ENCODE measurements at places on chromosomes 1 and 21.

DNA sequence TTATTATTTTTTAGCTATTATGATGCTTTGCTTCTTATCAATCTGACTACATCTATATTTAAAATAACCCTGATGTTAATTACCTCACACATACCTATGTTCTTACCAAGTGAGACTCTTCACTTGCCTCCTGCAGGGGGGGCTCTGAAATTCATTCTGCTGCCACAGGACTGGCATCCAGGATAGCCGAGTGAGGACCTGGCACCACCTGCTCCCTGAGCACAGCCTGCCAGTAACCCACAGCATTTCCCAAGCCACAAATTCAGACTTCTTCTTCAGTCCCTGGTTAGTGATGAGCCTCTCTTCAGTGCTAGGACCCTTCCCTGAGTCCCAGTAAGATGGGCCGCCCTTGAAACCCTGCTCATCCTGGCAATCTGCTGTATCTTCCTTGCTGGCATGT is 296.5 kb upstream of the PLXNA2 start:
- DNase-seq, result no peak

DNA sequence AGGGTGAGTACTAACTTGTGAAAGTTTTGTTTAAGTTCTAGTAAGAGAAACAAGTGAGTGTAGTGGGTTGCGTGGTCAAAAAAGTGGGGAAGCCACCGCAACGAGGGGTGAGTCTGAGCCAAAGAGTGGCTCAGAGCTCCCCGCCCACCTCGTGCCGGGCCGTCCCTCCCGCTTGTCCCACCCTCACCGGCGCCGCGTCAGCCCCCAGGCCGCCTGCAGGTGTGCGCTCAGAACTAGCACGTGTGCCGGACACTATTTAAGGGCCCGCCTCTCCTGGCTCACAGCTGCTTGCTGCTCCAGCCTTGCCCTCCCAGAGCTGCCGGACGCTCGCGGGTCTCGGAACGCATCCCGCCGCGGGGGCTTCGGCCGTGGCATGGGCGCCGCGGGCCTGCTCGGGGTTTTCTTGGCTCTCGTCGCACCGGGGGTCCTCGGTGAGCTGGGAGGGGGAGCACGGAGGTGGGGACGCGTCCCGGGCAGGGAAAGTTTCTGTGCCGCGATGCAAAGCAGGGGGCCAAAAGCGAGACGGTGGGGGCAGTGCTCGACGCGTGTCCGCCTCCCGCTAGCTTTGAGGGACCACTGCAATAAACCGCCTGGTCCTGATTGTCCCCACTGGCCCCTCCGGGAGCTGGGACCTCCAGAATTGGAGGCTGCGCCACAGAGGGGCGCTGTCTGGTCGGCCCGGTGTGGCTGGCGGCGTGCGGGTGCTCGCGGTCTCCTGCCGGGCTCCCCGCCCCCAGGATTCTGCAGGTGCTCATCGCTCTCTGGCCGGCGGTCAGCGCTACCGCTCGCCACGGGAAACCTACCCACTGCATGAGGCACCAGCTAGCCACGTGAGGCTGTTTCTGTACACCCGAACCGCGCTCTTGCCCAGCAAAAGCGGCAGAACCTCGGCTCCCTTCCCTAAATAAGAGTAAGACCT is at the start of gene CR2:
Gene CR2 (plus strand): TSS at position 283 of the 919 bp plus-strand sequence. CDS start 91 bp downstream, at position 374.
- no peak for DNase-seq

- no peak for DNase-seq
Measured at GRCh38 chr1:163063610-163064009, 5.6 kb upstream of the RGS4 start.

DNA sequence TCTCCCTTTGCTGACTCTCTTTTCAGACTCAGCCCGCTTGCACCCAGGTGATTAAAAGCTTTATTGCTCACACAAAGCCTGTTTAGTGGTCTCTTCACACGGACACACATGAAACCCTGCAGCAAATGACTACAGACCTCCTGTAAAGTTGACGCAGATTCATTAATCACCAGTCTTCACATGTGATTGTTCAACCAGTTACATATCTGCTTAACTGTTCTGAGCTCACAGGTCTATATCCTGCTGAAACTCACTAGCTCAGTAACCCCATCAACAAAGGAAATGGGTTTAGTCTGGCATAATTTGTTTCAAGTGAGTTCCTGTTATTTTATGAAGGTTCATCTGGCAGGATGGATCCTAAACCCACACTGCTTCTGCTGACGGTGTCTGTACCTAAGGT is 68.4 kb upstream of the GJA8 start:
- no peak for DNase-seq

DNA sequence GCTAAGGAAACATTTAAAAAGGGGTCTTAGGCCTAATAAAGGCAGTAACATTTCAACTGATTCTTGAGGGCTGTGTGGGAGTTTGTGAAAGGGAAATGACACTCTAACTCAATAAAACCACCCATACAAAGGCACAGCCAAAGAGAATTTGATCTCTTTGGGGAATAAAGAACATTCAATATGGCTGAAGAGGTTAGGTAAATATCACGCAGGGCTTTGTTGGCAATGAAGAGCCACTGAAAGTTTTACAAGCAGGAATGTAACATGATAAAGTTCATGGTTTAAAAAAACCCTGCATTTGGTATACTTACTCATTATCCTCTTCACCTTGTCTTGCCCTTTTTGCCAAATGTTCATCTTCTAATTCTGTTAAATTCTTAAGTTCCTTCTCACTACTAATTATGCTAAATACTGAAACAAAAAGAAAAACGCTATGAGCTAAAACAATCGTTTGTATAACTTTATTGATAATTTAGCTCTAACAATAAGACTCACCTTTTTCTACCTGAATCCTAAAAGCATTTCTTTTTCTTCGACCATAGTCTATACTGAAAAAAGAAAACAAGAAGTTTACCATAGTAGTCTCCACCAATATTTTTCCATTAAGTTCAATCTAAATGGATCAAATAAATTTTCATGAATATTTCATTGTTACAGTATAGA is 12.5 kb downstream of the NVL start:
- DNase-seq, result no peak

GRCh38 chr1:241706257-241706656 is 54.2 kb downstream of the WDR64 start:
- no peak for DNase-seq

- no peak for DNase-seq
Measured at GRCh38 chr1:236393681-236394481, at the start of gene EDARADD. Gene EDARADD, plus strand, starts transcription at chr1:236394286. Its CDS starts 159 bp downstream, at chr1:236394445.

GRCh38 chr1:6066680-6067079 is 21.0 kb downstream of the KCNAB2 start:
- DNase-seq, result no peak

GRCh38 chr1:18001725-18002124 is 105.9 kb upstream of the IGSF21 start:
- no peak for DNase-seq

- DNase-seq, result no peak
Measured at GRCh38 chr1:66556161-66556611, 22.2 kb downstream of the SGIP1 start.

DNA sequence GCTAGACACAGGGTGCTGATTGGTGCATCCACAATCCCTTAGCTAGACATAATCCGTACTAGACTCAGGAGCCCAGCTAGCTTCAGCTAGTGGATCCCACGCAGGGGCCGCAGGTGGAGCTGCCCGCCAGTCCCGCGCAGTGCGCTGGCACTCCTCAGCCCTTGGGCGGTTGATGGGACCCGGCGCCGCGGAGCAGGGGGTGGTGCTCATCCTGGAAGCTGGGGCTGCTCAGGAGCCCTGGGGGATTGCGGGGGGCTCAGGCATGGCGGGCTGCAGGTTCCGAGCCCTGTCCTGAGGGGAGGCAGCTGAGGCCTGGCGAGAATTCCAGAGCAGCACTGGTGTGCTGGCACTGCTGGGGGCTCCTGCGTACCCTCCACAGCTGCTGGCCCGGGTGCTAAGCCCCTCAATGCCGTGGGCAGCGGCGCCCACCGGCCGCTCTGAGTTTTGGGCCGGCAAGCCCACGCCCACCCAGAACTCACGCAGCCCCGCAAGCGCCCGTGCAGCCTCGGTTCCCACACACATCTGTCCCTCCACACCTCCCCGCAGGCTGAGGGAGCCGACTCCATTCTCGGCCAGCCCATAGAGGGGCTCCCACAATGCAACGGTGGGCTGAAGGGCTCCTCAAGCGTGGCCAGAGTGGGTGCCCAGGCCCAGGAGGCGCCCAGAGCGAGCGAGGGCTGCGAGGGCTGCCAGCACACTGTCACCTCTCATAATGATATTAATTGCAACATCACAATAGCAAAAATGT is 87.4 kb downstream of the CRB1 start:
- DNase-seq, result no peak

- DNase-seq, result no peak
Measured at GRCh38 chr1:212359794-212360479, 54.7 kb downstream of the PACC1 start.

DNA sequence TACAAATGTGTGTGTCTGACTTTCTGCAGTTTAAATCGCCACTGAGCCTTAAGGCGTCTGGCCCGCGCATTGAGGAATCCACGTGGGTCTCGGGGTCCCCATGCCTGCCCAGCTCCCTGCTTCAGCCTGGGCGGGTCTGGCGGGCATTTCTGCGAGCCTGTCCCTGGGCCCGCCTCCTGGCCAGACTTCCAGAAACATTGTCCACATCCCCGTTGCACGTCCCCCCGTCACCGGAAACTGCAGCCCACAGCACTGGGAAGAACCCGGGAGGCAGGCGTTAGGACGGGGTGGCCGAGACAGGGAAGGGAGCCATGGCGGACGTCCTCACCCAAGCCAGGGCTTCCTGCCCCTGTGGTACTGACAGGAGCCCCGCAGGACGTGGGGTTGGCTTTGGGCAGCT is 113.1 kb upstream of the COL6A1 start:
- DNase-seq, result no peak

- no peak for DNase-seq
Measured at GRCh38 chr1:34087986-34088385, 77.0 kb downstream of the CSMD2 start.

GRCh38 chr1:246658567-246658966 is 65.6 kb upstream of the SCCPDH start:
- no peak for DNase-seq

DNA sequence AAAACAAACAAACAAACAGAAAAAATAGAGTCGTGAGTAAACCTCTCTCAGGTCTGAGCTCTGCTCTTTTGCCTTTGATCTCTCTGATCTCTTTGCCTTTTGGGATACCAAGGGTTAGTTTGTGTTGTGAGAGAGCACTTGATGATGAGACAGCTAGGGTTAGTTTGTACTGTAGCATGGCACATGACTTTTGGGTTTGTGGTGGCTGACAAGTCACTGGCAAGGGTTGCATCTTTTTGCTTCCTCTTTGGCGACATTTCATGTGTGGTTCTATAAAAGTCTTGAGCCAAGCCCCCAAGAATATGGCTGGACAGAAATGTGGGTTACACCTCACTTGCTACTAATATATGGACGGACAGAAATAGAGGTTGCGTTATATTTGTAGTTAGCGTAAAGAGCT is 60.5 kb downstream of the TESK2 start:
- DNase-seq, result no peak

DNA sequence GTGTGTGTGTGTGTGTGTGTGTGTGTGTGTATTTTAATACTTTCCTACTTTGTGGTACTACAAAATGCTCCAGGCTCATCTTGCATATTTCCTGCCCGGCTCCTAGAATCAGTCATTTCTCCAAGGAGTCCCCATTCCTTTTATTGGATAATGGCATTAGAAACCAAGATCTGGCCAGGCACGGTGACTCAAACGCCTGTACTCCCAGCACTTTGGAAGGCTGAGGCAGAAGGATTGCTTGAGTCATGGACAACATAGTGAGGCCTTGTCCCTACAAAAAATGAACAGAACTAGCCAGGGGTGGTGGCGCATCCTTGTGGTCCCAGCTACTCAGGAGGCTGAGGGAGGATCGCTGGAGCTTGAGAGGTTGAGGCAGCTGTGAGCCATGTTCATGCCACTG is 20.3 kb downstream of the EPB41 start:
- no peak for DNase-seq

DNA sequence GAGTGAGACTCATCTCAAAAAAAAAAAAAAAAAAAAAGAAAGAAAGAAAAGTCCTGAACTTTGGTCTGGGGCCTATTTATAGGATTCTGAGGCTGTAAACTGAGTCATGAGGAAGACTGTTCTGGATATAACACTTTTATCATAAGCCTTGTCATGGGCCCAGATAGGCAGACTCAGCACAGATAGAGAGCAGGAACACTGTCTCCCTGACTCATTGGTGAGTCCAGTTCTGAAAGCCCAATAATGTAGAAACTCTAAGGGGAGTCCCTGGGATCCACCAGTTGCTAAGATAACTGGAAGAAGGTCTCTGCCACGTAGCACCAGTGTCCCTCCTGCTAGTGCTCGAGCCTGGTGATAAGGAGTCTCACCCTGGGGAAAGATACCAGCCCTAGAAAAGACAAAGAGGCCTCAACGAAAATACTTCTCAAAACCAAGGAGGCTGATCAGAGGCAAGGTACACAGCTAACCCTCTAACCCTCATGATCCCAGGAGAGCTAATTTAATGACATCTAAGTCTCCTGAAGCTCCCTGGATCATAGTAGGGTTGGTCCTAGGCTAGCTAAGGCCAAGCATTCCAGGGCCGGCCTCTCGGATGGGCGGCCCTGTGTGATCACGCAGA is 43.5 kb downstream of the LPAR3 start:
- no peak for DNase-seq

- no peak for DNase-seq
Measured at GRCh38 chr21:43917515-43918384, 52.7 kb downstream of the AGPAT3 start.

- no peak for DNase-seq
Measured at GRCh38 chr1:23727362-23727811, 15.9 kb upstream of the ELOA start.

DNA sequence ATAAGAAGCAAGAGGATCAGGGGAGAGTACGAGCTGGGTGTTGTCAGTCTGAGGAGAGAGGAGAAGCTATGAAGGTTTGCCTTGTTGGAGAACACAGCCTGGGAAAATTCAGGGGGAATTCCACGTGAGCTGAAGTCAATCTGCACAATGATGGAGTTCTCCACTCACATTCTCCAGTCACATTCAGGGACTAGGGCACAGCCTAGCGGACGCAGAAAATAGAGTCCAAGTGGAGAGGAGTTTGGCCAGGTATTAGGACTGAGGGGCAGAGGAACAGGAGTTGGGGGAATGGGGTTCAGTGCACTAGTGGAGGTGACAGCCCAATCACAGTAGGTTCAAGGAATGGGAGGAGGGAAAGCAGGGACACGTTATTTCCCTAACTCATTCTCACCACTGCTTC is 124.0 kb downstream of the KCNH1 start:
- DNase-seq, result no peak

DNA sequence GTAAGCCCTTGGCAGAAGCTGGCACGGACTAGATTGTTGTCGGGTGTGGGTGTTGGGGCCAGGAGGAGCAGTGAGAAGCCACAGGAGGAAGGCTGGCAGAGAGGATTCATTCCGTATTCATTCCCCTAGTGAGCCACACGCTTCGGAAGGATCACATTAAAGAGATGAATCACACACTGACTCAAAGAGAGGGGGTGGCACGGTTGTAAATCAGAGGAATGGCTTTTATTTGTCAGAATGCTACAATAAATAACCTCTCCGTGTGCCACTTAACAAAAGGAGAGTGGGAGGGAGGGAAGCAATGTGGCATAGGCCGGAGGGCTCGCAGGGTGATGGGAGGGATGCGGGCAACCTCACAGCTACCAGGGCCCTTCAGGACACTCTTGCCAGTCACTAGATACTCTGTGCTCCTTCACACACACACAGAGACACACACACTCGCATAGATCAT is 135.5 kb downstream of the HIVEP3 start:
- DNase-seq, result no peak

All from NCI-H1436 treated with DMSO at 0.1 percent for 48 hours (cell line).